Hematopoietic multipotent progenitor cell treated with erythropoietin and hydrocortisone succinate and interleukin-3 and kit ligand, for 8 days (in vitro differentiated cells): ENCODE measurements at places on chromosomes 3 and 15.

- DNase-seq: no peak
Measured at GRCh38 chr15:27768732-27769475, 330.2 kb downstream of the OCA2 start.

DNA sequence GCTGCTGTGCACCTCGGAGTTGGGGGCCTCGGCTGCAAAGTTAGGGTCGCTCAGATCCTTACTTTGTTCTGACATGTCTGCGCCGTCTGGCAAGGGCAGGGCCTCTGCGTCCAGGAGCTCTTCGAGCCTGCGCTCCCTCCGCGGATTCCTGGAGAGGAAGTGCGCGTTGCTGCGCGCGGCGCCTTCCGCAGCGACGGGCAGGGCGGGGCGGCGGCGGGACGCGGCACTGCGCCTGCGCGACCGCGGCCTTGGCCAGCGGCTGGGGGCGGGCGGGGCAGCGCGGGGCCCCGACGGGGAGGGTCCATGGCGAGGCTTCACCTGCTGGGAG, at the start of gene NDN:
TSS of gene NDN (minus strand) at position 163 of the 328 bp plus-strand sequence. CDS start at position 75, 88 bp downstream.
- peak; percentile 24 for DNase-seq

GRCh38 chr3:10279384-10280176, 13.2 kb downstream of the GHRL start:
- peak; percentile 56 for DNase-seq

GRCh38 chr3:162390891-162391290, 894.3 kb downstream of the OTOL1 start:
- DNase-seq: no peak

DNA sequence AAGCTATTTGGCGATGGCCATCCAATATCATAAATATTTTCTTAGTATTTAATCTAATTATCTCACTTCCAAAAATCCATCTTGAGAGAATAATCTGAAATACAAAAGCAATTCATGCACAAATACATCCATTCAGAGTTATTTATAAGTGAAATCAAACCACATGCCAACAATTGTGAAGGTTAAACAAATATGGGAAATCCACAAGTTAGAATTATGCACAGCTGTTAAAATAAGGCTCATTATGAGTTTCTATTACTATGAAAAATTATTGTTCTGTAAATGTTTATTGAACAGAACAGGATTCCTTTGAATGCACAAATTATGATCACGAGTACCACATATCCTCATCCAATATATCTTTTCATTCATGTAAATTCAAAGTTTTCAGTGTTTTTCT, 267.7 kb downstream of the PLOD2 start:
- no peak for DNase-seq

GRCh38 chr3:58270485-58270884, 32.9 kb downstream of the ABHD6 start:
- DNase-seq: no peak
